Breast epithelium (tissue), 4 donors: ENCODE measurements at places on chromosomes 2 and 18. TPM values are rescaled to one million over a fixed set of nuclear protein-coding genes. Genes with fewer than 3 reads are reported as not detected.

The CHRNG gene
- not detected for total RNA-seq

The L3MBTL4 gene
- 7.8 TPM for total RNA-seq

The SIX3 gene
- not detected for total RNA-seq

The SERPINB13 gene
- not detected for total RNA-seq

The DTNA gene
- total RNA-seq, result 40.5 TPM

The SCTR gene
- not detected for total RNA-seq

The ATP8B1 gene
- total RNA-seq, result 45.1 TPM

The COL3A1 gene
- total RNA-seq, result 303 TPM

The TP53I3 gene
- total RNA-seq, result 24.3 TPM

The DSC2 gene
- total RNA-seq, result 72.9 TPM

The GPBAR1 gene
- 8.5 TPM for total RNA-seq

The LRRTM4 gene
- 1.6 TPM for total RNA-seq

The KATNAL2 gene
- total RNA-seq, result 16.8 TPM

The C2orf15 gene
- 1.6 TPM for total RNA-seq

The CRYGC gene
- total RNA-seq, result not detected

The CCDC141 gene
- total RNA-seq, result 2.2 TPM

The RUFY4 gene
- not detected for total RNA-seq

The NCKAP5 gene
- total RNA-seq, result 6.1 TPM

The MBD2 gene
- 46.2 TPM for total RNA-seq

The PPP1R1C gene
- 4.2 TPM for total RNA-seq

The AOX1 gene
- total RNA-seq, result 111 TPM

The SPATA3 gene
- total RNA-seq, result not detected

The STAT4 gene
- total RNA-seq, result 5.9 TPM
